ENCODE measurements at places on chromosomes 1 and 21.

DNA sequence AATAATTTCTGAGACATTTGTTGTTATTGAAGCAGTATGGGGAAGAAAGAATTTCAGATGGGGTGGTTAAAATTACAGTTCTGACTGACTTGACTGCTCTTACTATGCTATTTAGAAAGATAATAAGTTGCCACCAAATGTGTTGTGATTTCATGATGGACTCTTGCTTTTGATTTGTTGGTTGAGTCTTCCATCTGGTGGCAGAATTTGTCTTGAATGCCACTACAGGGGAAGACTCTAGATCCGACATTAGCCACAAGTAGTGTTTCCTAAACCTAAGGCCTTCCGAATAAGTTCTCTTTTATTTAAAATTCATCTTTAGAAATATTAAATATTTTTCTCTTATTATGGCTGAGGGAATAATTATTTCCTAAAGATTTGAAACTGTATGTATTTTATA, 190.9 kb upstream of the ADGRL4 start:
- no peak for DNase-seq

GRCh38 chr1:167428395-167428794, 89.9 kb downstream of the CD247 start:
- no peak for DNase-seq

- no peak for DNase-seq
Measured at GRCh38 chr21:42843056-42843455, 36.3 kb downstream of the WDR4 start.

DNA sequence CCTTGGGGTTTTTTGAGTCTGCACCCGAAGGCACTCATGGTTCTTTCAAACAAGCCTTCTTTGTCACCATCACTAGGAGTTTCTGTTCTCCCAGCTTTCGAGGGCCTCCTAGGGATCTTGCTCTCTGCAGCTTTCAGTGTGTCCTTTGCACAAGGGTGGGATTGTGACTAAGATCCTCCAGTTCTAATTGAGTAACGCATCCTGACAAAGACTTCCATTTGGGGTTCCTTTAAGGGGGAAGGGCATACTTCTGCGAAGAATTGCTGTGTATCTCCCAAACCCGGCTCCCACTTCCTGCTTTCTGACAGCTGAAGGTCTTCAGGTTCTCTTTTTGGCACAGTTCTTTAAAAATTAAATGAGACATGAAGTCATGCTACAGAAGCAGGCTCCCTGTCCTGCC, 139.4 kb downstream of the EDEM3 start:
- no peak for DNase-seq

DNA sequence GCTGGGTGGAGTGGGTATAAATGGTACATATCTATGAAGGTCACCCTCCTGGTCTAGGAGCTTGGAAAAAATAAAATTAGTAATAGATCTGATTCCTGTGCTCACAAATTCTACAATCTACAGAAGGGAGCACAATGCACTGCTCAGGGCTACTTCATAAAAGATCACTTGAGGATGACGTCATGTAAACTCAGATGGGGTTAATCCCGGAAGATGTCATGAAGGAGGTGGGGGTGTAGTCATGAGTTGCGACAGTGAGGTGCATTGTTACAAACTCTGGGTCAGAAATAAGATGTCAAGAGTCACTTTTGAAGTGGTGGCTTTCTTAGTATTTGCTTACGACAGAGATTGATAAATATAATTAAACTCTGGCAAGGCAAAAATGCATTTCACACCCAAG, 68.2 kb downstream of the LHX9 start:
- DNase-seq = no peak

DNA sequence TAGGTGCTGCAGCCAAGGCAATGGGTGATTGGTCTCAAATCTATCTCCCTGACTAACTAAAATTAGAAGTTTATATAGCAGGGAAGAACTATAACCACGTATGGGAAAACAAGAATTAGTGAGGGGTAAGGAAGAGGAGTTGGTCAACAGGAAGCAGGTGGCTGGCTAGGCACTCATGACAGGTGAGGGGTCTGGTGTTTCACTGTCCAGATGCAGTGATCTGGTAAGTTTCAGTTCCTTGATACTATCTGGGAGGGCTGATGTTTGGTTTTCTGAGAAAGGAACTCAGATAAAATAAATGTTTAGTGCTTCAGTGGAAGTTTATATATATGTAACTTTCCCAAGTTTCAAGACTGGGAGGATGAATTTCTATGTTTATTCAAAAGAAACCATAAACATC, 11.6 kb upstream of the POU2F1 start:
- DNase-seq = no peak

DNA sequence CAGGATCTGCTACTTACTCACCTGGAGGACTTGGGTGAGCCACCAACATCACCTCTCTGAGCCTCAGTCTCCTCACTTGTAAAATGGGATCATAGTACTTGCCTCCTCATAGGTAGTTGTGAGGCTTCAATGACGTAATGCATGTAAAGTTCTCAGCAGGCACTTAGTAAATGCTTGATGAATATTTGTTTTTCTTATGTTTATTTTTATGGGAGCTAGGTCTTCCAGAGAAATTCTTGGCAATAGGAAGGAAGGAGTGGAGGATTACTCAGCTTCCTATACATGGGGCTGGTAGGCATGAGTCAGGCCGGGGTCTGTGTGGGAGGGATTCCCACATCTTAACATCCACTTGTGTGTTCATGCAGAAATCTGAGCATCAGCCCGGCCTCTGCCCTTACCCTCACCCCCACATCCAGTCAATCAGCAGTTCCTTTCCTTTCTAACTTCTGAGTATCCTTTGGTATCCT, 95.4 kb upstream of the USP24 start:
- DNase-seq = no peak

DNA sequence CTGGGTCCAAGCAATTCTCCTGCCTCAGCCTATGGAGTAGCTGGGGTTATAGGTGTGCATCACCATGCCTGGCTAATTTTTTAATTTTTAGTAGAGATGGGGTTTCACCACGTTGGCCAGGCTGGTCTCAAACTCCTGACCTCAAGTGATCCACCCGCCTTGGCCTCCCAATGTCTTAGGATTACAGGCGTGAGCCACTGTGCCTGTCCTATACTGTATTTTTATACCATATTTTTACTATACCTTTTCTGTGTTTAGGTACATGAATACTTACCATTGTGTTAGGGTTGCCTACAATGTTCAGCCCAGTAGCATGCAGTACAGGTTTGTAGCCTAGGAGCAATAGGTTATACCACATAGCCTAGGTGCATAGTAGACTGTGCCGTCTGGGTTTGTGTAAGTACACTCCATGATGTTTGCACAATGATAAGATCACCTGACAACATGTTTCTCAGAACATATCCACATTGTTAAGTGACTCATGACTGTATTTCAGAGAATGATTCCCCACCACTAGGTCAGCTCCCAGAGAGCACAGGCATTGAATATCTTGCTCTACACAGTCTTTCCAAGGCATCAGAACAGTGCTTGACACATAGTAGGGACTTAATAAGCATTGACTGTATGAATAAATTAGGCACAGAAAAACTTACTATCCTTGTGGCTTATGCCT, 6.0 kb upstream of the CITED4 start:
- no peak for DNase-seq

DNA sequence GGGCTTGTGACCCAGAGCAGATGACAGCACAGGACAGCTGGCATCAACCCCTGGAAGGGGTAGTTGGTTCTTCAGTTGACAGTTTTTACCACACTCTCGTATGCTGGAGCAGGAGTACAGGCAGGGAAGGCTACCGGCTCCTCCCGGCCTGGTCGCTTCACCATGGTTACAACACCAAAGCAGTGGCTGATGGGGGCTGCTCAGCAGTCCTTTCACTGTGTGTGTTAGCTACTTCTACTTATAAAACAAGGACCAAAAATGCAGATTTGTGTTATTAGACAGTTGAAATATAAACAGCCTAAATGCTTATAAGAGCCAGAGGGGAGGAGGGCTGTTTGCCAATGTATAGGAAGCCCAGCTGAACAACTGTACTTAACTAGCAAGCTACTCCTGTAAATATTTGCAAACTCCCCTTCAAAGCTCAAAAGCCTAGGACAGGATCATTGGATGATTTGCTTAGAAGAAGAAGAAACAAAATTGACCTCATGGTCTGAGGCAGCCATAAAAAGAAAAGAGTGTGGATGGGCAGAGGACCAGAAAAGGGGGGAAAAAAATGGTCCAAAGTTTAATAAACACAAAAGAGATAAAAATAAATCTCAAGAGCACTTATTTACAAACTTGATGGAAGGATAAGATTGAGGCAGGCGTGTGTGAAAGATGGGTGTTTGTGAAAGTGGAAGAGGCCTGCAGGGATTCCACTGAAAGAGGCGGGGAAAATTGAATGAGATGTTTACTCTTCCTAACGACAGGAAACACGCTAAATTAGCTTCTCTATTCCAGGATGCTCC, 57.1 kb downstream of the TGFB2 start:
- DNase-seq = no peak

- no peak for DNase-seq
Measured at GRCh38 chr21:36825658-36826057, 126.7 kb downstream of the SIM2 start.

DNA sequence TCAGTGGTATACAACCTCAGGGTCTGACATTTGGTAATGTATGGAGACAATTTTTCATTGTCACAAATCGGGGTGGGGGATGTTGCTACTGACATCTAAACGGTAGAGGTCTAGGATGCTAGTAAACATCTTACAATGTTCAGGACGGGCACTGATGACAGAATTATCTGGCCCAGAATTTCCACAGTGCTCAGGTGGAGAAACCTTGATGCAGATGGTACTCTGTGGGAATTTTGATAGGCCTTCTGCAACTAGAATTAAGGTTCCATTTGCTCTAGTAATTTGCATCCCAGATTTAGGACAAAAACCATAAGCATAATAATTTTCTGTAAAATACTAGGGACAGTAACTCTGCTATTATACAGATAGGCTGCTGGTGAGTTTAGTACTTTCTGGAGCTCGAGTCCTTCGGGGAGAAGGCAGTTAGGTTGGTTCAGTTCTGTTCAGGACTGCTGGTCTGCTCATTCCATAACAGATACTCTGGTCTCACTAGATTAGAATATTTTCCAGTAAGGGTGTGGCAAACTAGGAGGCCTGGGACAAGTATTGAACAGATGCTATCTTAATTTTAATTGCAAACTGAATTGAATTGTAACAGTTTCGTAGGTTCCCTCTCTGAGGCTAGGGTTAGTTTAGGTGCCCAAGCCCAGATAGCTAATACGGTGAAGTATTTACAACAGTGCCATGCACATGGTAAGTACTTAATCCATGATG, 11.4 kb downstream of the METTL13 start:
- peak; percentile 33 for DNase-seq

DNA sequence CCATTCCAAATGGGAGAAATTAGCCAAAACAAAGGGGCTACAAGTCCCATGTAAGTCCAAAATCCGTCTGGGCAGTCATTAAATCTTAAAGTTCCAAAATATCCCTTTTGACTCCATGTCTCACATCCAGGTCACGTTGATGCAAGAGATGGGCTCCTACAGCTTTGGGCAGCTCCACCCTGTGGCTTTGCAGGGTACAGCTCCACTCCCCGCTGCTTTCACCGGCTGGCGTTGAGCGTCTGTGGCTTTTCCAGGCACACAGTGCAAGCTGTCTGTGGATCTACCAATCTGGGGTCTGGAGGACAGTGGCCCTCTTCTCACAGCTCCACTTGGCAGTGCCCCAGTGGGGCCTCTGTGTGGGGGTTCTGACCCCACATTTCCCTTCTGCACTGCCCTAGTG, 130.2 kb downstream of the TPR start:
- peak; percentile 55 for DNase-seq

- DNase-seq = no peak
Measured at GRCh38 chr1:111821121-111821745, 65.5 kb downstream of the DDX20 start.

DNA sequence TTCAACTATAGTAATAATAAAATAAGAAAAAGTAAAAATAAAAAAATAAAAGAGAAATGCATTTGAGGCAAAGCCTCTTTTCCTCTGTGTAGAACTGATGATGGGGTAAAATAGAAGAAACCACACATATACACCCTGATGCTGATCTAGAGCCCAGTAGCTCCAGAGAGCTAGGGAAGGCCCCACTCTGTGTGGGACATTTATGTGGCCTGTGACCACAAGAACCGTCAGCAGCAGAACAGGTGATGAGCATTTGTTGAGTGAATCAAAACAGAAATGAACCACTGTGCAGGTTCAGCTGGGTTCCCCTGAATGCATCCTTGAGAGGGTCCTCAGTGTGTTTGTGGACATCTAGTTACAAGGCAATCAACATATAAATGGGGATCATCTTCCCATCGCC, 221.8 kb upstream of the HOOK1 start:
- DNase-seq = no peak

DNA sequence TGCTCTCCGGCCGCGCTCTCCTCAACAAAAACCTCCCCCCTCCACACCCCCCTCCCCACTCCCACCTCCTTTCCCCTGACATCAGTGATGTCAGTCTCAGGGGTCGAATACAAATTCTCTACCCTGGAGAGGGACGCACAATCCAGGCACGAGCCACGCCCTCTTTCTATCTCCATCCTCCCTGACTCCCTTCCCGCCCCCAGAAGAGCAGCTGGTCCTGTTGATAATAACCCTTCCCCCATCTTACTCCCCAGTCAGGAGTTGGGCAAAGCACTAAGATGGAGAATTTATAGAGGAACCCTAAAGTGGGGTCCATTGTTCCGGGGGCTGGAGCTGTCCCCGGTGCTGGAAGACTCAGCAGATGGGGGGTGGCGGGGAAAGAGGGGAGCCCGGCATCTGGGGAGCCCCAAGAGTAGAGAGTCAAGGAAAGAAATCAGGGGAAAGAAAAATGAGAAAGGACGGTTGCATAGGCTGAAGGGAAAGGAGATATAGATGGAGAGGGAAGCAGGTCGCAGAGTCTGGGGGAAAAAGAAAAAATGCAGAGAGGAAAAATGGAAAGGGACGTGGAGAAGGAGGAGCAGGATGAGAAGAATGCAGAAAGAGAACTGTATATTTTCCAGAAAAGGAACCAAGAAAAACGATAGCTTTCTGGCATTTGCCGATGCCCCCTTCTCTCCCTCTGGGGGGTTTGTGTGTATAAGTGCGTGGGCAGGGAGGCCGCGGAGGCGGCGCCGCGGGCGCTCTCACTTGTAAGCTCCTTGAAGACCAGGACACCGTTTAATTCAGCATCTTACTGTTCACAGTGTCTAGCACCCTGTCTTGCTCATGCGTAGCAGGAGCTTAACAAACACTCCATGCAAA, at the start of gene CELF3:
Gene CELF3 (minus strand): TSS at position 33 of the 861 bp plus-strand sequence. CDS start 783 bp downstream, outside the sequence.
- peak; percentile 76 for DNase-seq

GRCh38 chr1:6832531-6833188, 47.4 kb downstream of the CAMTA1 start:
- DNase-seq = no peak

Measured in K562 (cell line).